A375 (cell line): ENCODE measurements at places on chromosomes 2 and 18. TPM values are rescaled to one million over a fixed set of nuclear protein-coding genes. Genes with fewer than 3 reads are reported as not detected.

C2orf15 gene
- 0.13 and 0.41 TPM in 2 replicates for total RNA-seq

RESP18 gene
- total RNA-seq = not detected in 2 replicates

NGEF gene
- 4.6 and 7.5 TPM in 2 replicates for total RNA-seq

MOGAT1 gene
- total RNA-seq = not detected in 2 replicates

CFAP210 gene
- not detected in 2 replicates for total RNA-seq
